ENCODE measurements at places on chromosomes 16 and 17.
A peak's percentile ranks its signal among the peaks of the same experiment; 100 is the strongest.

DNA sequence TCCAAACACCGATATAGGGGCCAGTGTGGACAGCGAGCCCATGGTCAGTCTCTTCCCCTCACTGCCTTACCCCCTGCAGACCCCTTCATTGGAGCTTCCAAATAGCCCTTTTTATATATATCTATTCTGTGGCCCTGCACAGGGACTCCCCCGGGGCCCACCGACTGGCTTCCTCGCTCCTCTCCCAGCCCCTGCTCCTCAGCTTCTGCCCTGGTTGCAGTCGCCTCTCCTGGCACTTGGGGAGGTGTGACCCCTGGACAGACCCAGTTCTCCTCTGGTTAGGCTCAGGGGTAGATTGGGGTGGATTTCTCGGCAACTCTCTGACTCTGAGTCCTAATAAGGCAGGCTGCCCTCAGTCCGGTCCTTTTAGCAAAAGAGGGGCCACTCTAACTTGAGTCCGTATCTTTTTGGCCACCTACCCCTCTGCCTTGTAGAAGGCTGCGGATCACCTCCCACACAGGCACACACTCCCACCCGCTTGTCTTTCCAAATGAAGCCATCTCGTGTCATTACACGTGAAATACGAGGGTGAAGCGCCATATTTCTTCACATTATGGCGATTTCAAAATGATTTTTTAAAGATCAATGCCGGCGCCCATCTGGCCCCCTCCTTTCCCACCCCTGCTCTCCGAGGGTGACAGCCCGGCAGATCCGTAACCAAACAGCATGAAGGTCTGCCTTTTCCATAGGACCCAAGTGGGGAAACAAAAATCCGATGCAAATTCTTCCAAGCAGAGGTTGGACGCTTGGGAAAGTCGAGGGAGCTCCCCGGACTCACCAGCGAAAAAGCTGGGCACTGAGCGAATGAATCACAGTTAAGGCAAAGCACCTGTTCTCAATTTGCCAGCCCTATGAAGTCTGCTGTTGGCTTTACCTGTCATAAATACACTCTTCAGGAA, 1.7 kb upstream of the HOXB9 start:
- DNase-seq = no peak

- peak; percentile 36 for DNase-seq
Observed at GRCh38 chr17:80847496-80848230, 144.0 kb upstream of the CHMP6 start.

DNA sequence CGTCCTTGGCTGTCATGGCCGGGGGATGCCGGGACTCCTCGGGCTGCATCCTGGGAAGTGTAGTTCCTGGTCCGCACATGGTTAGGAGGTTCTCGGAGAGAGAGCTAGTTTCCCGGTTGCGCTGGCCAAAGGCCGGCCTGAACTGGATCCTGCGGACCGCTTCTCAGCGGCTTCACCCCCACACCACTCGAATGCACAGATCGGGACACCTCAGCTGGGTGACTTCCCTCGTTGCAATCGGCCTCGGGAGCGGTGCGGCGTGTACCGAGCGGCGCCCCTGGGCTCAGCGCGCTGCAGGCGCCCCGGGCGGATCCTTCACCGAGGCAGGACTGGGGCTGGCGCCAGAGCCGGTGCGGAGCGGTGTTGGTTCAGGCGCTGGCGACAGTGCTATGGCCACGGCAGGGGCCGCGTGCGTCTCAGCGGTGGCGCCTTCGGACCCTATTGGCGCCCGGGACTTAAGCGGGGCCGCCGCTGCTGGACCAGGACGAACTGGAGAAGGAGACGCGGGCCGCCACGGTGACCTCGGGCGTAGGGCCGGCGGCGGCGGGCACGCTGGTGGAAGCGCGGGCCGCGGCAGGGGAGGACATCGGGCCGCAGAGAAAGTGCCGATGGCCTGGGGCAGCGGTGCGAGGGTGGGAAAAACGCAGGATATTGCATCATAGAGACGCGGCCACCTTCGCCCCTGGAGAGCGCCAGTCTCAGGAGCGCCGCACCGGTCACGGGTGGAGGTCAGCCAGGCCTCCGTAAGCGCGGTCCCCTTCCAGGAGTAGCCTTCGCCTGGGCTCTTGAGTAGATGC, 11.4 kb downstream of the ZNF629 start:
- DNase-seq = no peak

- no peak for DNase-seq
Observed at GRCh38 chr17:57082441-57082840, 2.6 kb upstream of the AKAP1 start.

DNA sequence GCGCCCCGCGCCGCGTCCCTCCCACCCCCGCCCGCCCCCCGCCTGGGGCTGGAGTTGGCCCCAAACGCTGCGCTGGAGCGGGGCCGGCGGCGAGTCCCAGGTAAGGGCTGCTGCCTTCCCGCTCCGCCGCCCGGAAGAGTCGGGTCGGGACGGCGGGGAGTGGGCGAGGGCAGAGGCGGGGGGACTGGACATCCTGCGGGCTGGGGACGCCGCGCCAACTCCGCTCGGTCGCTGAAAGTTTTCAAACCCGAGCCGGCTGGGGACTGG, 469 bp downstream of the GPRC5C start:
- no peak for DNase-seq

DNA sequence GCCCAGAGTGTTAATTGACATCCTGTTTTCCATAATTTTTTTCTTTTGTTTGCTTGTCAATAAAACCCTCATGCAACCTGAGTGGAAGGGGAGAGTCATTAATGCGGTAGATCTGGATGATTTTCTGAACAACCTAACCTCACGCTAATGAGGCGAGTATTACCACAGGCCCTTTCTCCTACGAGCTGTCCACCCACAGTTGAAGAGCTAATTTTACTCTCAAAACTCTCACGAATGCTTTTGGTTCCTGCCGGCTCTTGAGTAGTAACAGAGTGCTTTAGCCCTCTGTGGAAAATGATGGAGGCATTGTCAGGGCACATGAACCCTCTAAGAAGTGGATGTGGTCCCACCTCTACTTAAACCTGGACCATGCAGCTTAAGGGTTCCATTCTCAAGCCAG, 491.3 kb upstream of the RBFOX1 start:
- DNase-seq = no peak

- no peak for DNase-seq
Observed at GRCh38 chr17:79299349-79299748, 224.7 kb downstream of the ENGASE start.

DNA sequence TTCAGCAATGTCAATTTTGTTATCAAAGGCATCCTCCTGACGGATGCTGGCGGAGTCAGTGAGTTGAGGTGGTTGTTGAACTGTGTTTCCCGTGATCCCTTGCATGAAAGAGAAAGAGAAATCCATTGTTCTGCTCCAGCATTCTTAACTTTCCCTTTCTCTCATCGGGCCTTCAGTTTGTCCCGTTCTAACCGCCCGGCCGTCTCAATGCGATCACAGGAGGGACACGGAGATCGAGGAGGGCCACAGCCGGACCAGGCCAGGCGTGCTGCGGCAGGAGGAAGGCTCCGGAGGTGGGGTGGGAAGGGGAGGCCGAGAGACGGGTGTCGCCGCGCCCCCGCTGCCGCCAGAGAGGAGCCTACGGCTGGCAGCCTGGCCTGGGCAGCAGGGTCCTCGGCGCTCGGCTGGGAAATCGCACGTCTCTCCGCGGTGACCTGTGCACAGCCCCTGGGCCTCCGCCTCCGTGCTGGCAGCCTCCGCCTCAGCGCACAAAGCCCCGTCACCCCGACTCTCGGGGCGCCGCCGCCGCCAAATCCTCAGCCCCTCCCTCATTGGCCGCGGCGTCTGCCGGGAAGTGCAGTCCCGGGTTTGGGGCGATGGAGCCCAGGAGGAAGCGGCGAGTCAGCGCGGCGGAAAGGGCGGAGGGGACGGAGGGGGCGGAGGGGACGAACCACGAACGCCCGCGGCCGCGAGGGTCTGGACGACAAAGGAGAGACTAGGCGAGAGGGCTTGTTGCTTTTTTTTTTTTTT, 38.1 kb downstream of the SOST start:
- peak; percentile 55 for DNase-seq

- no peak for DNase-seq
Observed at GRCh38 chr16:68194251-68194650, 41.7 kb downstream of the ESRP2 start.

GRCh38 chr16:90061437-90061836, 15.7 kb downstream of the PRDM7 start:
- DNase-seq = no peak

DNA sequence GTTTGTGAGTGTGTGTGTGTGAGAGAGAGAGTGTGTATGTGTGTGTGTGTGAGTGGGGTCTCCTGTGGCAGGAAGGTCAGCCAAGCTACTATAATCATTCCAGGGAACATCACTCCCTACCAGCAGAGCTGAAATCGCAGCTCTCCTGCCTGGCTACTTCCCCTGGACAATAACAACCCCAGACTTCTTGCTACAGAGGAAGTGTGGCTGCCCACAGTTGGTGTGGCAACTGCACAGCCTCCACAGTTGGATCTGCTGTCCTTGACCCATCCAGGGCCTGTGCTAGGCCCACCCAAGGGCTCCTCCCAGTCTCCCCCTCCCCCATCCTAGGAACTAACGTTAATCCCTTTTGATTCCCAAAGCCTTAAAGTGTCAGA, 1.5 kb downstream of the SLC13A5 start:
- no peak for DNase-seq

DNA sequence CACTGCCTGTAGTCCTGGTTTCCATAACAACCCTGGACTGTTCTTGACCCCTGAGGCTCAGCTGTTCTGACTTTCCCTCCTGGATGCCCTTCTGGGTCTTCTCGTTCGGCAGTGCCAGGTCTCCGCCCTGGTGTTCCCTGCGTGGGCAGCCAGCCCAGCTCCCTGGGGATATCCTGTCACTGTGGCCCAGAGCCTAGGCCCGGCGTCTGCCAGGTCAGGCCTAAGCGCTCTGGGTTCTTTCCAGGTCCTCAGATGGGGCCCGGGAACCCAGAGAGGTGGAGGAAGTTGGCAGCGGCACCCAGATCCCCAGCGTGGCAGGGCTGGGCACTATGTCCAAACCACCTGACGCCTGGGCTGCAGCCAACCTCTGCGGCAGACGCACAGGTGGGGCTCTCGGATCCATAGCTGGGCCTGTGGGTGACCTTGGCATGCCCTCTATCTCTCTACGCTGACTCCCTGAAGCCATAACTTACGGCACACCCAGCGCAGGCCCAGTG, 12.5 kb upstream of the ATP2A3 start:
- no peak for DNase-seq

DNA sequence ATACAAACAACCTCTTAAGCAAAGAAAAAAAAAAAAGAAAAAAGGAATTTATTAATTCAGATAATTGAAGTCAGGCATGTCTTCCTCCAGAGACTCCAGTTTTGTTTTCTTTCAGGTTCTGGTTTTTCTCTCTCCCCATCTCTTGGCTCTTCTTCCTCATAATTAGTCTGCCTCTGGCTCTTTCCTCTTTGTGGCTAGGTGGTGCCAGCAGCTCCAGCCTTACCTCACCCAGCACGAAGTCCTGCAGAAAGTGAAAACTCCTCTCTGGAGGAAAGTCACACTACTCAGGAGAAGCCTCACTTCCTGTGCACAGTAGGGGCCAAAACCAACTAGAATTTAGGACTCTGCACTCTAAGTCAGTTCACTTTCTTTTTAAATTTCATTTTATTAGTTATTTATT, 10.3 kb upstream of the NFAT5 start:
- DNase-seq = no peak

All from stimulated activated CD8-positive, alpha-beta memory T cell treated with anti-CD3 and anti-CD28 coated beads, Interleukin-15, amount 100 ng/mL, for 1 hour (primary cell).